ENCODE measurements at places on chromosomes 2 and 18.
A peak's percentile ranks its signal among the peaks of the same experiment; 100 is the strongest.

GRCh38 chr2:2590141-2590540 is 259.1 kb upstream of the MYT1L start:
- no peak for DNase-seq

GRCh38 chr2:48514348-48515003 is 15.5 kb upstream of the STON1 start:
- no peak for DNase-seq

DNA sequence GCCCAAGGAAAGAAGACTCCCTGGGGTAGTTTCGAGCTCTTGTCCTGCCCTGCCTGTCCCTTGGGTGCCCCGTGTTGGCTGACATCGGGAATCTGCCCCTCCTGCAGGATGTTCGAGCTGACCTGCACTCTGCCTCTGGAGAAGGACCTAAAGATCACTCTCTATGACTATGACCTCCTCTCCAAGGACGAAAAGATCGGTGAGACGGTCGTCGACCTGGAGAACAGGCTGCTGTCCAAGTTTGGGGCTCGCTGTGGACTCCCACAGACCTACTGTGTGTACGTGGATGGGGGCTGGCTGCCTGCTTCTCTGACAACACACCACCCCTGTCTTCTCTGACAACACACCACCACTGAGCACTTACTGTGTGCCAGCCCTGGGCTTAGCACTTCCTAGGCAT is 210.8 kb downstream of the DYSF start:
- no peak for DNase-seq

DNA sequence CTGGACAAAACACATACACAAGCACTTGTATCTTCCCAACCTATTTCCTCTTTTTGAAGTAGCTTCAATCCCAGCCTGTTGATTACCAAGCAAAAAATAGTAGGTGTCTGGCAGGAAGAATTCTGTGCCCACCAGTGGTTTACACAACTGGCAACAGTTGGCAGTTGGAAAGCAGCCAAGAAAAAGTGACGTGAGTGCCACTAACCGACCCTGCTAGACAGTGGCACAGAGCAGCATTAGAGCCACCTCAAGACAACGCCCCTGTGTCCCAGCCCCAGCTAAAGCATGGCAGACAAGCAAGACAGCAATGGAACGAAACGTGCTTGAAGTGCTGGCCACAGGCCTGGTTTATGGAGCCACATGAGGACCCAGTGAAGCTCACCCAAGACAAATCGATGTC is 379.6 kb downstream of the FBXO15 start:
- DNase-seq = no peak

DNA sequence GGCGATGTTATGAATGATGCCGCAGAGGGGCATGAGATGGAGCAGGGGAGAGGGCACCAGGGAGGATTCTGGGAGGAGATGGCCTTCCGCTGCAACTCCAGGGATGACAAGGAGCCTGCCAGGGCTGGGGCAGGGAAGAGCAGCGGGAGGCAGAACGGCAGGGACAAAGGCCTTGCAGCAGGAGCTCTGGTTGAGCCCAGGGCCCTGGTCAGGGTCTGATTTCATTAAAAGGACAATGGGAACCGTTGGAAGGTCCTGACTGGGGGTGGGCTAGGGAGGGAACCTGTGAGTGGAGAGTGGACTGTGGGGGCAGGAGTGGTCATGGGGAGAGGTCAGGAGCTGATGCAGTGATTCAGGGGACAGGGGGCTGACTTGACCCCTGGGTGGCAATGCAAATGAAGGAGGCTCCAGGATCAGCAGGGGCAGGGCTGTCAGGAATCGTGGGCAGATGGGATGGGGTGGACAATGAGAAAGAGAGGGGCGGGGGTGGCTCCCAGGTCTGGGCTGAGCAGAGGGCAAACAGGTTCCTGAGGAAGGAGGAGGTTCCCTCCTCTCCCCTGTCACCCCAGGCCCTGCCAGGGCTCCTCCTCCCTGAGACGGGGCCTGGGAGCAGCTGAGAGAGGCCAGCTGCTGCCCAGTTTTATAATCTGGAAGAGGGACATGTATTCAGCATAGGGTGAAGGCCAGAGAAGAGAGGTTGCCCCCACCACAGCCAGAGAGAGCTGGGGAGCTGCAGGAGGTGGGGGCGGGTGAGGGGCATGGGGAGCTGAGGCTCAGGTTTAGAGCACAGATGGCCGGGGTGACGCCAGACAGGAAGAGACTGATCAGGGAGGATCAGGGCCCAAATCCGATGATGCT is 7.3 kb upstream of the DUSP2 start:
- no peak for DNase-seq

DNA sequence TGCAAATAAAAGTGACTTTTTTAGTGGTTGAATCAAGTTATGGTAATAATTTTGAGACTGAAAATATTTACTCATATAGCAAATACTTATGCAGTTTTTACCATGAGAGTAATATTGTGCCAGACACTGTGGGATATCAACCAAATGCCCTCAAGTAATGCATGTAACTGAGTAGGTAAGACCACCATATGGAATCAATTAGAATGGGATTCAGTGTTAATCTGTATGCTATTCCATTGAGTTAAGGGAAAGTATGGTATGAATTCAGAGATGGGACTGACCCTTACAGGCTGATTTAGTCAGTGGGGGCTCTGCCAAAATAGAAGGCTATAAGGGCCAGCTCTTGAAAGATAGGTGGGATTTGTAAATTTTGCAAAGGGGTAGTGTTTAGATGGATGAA is 131.6 kb downstream of the CCDC85A start:
- no peak for DNase-seq

GRCh38 chr2:133591164-133591563 is 22.9 kb upstream of the NCKAP5 start:
- no peak for DNase-seq

GRCh38 chr2:97673182-97673914 is 3.8 kb downstream of the C2orf92 start:
- DNase-seq = no peak

DNA sequence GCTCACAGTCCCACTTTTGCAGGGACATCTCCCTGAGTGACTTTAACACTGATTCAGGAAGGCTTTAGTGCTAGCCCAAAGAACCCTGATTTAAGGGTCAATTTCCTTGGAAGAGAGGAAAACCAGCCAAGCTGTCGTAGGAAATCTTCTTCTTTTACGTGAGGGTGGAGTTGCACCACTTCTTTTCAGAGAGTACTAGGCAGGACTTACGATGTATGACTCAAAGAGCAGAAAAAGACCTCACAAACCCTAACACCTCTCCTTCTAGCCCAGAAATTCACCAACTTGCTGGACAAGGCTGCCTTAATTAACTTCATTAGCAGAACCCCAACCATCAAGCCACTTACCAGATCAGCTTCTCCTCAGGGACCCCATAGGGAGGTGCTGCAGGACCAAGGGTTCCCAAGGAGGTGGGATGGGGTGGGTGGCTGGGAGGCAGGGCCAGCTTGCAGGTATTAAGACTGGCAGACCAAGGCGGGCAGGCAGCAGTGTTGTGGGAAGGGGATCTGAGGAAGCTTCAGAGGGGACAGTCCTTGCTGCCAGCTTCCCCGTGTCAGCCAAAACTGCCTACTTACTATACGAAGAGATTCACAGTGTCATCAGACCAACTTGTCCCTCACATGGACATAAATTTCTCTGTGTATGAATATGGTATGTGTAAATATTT is 6.7 kb downstream of the SERPINB2 start:
- no peak for DNase-seq

GRCh38 chr18:51739044-51739666 is 541.7 kb upstream of the MEX3C start:
- no peak for DNase-seq

GRCh38 chr2:64626963-64627760 is 26.6 kb downstream of the SERTAD2 start:
- no peak for DNase-seq

- no peak for DNase-seq
These were observed 86.3 kb downstream of the ZFP36L2 start for GRCh38 chr2:43139996-43140621.

GRCh38 chr18:58180738-58181353 is 136.8 kb downstream of the NEDD4L start:
- DNase-seq = peak; percentile 35

DNA sequence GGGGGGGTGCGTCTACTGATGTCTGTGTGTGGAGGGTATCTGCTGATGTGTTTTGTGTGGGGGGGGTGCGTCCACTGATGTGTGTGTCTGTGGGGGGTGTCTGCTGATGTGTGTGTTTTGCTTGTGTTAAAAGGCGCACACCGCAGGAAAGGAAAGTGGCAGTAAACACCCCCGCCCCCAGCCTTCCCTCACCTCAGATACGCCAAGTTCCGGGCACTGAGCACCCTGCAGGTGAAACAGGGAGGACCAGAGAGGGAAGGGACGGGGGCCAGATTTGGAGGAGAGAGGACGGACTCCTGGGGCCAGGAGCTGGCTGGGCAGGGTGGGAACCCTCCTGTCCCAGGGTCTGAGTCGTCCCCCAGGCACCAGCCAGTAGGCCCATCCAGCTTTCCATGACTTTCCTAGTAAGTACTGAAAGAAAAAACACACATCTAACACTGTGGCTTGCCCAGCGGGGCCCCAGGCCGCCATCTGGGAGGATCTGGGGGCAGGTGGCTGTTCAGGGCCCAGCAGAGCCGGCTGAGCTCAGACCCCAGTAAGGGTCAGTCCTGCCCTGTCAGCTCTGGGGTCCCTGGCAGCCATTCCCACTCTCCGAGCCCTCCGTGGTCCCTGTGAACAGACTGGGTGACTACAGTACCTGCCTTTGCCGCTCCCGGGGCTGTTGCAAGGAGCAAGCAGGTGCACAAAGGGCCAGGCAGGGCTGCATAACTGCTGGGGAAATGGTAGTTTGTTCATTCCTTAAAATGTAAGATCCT is 126.9 kb downstream of the NFATC1 start:
- DNase-seq = peak; percentile 32

DNA sequence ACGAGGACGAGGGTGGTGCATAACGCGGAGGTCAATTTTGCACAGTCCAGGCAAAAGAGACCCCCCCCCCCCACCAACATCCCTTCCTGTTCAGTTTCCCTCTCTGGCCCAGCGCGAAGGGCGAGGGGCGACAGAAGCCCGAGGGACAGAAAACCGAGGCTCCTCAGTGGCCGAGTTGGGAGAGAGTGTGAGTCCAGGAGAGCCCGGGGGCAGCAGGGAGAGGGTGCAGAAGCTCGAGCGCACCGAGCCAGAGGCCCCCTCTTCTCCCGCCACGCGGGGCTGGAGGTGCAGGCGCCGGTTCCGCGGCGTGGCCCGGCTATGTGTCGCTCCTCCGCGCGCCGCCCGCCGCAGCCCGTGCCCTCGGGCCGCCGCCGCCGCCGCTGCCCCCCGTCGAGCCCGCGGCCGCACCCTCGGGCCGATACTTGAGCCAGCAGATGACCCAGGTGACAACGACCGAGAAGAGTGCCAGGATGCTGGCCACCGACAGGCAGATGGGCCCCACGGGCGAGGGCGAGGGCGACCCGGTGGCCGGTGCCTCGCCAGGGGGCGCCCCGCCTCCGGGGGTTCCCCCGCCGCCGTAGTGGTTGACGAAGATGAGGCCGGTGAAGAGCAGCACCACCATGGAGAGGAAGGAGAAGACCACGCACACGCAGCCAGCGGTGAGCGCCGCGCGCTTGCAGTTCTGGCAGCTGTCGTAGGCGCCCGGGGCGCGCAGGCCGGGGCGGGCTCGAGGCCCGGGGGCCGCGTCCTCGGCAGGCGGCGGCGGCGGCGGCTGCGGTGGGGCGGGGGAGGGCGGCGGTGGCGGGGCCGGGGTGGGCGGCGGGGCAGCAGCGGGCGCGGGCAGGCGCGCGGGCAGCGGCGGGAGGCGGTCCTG is 20.2 kb upstream of the PAX3 start:
- no peak for DNase-seq

DNA sequence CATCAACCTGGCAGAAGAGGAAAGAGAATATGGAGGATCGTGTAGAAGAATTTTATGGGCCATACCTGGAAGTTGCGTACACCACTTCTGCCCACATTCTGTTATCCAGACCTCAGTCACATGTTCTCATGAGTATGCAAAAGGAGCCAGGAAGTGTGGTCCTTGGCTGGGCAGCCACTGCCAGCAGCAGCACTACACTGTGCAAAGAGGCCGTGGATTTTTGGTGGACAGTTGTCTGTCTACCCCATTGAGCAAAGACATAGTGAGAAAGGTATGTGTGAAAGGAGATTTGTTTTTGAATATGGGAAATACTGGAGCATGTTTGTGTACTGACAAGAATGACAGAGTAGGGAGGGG is 68.1 kb downstream of the SDC1 start:
- no peak for DNase-seq

GRCh38 chr2:2286592-2286991 is 44.5 kb downstream of the MYT1L start:
- DNase-seq = no peak

DNA sequence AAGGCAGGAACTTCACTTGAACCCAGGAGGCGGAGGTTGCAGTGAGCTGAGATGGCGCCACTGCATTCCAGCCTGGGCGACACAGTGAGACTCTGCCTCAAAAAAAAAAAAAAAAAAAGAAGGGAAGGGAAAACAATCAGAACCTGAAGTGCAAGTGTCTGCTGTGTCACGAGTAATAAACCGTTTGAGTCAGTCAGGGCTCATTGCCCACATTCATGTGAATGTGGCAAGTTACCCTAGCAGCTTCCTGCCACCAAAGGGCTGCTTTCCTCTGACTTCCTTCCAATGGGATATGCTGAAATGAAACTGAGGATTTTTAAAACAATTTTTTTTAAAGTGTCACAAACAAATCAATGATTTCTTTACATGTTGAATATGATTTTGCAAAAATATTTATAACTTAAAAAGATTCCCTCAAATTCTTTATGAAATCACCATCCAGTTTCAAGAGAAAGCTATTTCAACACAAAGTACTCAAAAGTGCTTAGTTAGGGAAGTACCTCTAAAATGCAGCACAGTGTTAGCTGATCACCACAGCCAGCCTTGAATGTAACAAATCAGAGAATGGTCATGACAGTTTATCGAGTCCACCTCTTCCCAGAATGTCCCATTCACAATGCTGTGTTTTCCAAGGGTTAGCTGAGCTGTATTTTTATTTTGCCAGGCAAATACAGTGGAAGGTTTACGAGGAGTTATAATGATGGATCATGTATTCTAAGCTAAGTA is 36.4 kb downstream of the WDSUB1 start:
- no peak for DNase-seq

GRCh38 chr18:35836932-35837331 is 135.5 kb upstream of the RMP24 start:
- DNase-seq = no peak

GRCh38 chr2:143682436-143683055 is 553.3 kb downstream of the ARHGAP15 start:
- no peak for DNase-seq

GRCh38 chr2:160294339-160294803 is 94.3 kb upstream of the ITGB6 start:
- DNase-seq = no peak

- no peak for DNase-seq
These were observed 39.0 kb downstream of the EN1 start for GRCh38 chr2:118808429-118808809.

DNA sequence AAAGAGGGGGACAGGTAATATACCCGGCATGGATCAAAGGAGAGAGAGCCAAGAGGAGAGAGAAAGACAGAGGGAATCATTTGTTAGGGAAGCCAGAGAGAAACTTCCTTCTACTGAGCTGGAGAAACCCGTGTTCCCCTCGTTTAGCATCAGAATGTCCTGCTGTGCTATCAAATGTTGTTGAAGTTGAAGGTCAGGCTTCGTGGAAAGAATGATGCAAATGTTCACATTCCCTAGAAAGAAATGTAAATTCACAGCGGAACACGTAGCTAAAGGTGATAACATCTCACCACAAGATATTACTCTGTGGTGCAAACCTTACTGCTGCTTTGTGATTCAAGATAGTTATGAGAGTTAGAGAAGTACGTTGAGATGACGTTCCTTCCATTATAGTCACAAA is 258.1 kb downstream of the LNPK start:
- no peak for DNase-seq

Measured in stimulated activated CD4-positive, alpha-beta T cell treated with anti-CD3 and anti-CD28 coated beads, Interleukin-15, amount 100 ng/mL, for 1 hour (primary cell).